Right ventricle myocardium inferior (tissue), 1 donor: ENCODE measurements at places on chromosomes 2 and 18.

- DNase-seq, result no peak
These were observed 413.0 kb upstream of the MYT1L start for GRCh38 chr2:2744107-2744506.

- DNase-seq, result no peak
These were observed 40.5 kb downstream of the RDH14 start for GRCh38 chr2:18519914-18520450.

GRCh38 chr2:177161741-177162460, 50.7 kb upstream of the HNRNPA3 start:
- DNase-seq, result no peak

DNA sequence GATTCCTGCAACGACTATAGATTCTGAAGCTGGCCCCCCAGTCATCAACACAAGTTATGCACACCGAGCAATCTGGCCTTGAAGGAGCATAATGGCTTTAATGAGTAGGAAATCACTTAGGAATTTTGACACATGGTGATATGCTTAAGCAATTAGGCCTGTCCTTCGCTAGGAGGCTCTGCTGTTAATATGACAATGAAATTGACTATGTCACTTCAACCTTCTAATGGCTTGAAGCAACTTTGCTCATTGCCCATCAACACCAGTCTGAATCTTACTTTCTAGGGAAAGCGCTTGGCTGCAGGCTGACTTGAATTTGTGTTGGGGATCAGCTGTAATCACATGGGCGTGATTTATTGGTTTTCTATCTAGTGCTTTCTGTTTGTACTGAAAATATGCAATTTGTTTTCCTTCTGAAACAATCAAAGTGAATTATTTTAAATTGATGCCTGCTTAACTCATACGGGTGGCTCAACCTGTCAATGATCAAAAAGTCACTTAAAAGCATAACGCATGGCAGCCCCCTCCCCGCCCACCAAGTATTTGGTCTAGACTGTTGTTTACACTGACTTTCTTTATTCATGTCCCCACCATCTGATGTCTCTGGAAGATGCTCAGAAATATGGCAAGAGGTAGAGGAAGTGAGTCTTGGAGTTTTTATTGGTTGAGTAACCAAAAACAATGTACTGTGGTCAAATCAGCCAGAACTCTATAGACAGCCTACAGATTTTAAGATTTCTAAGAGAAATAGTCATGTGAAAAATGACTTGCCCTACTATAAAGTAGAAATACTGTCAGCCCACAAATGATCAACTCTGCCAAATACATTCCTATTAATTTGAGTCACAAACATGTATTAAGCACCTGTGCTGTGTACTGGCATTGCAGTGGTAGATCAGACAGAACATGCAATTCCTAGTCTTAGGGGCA, 344.9 kb downstream of the RBM43 start:
- no peak for DNase-seq

- no peak for DNase-seq
These were observed 613.1 kb downstream of the ZEB2 start for GRCh38 chr2:143906850-143907249.

DNA sequence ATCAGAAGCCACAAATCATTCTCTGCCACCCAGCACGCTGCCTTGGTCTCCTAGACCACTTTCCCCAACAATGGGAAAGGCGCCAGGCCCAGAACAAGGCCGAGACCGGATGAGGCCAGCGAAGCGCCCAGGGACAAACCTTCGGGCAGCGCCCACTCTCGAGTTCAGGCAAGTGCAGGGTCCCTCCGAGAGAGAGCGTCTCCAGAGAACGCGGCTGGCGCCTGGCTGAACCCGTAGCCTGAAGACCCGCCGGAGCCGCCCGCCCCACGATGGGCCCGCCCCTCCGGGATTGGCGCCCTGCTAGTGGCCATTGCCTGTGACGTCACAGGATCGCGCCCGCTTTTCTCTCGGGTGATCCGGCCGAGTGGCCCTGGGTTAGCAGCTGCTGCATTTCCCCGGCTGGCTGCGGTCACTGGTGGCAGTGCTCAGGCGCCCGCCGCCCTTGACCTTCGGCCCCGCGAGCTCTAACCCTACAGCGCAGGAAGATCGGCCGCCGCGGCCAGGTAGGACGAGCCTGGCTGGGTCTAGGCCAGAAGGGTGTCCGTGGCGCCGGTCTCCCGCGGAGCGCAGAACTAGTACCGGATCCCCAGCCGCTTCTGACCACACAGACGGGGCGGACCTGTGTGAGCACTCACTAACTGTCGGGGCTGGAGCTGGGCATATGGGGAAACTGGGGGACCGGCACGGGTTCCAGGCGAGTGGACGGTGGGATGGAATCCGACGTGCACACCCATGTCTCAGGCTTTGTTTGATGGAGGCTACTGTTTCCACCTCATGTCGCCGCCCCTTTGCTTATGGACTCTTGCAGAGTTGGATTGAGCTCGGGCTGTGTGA, at the start of gene FAHD2A:
Gene FAHD2A (plus strand): TSS at position 339 of the 834 bp plus-strand sequence. CDS start 2,851 bp downstream, outside the sequence.
- DNase-seq, result peak; percentile 99

- DNase-seq, result peak; percentile 71
These were observed 131.9 kb downstream of the MYO1B start for GRCh38 chr2:191376981-191377629.

- no peak for DNase-seq
These were observed 5.3 kb upstream of the NCK2 start for GRCh38 chr2:105739426-105739825.

DNA sequence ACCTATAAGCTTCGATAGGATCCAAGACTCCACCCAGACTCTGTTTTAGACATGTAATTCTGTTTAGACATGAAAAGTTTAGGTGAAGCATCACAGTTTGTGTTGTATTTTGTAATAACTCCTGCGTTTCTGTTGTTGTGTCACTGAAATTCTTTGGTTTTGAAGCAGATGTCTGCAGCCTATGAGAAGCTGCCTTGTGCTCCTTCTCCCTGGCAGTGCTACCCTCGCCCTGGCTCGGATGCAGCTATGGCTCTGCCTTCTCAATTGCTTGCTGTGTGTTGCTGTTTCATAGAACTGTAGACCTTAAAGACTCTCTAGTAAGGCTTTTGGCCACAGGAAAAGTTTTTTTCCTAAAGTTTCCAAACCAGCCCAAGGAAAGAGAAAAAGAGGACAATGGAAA, 40.2 kb upstream of the ZNF638 start:
- DNase-seq, result peak; percentile 27

DNA sequence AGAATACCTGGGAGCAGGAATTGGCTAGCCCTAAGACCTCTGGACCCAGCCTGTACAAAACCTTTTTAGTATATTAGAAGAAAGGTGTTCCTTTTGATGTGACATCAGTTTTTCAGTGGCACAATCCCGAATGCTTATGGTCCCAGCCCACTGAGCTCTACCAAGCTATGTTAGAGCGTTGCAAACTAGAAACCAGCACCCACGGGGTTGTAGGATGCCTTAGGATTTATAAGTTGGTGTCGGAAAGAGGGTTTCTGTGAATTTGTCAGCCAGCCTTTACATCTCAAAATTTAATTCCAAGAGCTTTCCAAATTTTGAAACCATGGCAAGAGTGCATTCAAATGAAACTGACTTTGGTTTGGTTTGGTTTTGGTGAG, 499 bp upstream of the LMAN1 start:
- no peak for DNase-seq

DNA sequence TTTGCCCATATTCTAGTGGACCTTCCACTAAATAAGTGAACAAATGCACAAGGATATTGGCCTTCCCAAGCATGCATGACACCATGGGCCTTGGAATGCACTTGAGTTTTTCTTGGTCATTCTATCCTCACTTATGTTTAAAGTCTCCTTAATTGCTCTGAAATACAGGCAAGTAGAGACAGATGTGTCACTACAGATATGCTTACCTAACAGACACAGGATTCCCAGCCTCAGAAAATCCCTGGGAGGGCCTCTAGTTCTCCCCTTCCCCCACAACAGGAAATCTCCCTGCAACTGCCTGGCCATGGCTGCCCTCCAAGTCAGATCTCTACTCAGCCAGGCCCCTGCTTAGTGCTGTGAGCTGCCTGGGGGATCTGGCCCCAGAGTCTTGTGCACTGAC, 445.2 kb downstream of the IRS1 start:
- no peak for DNase-seq

- DNase-seq, result no peak
These were observed 64.6 kb upstream of the FN1 start for GRCh38 chr2:215500466-215500865.

DNA sequence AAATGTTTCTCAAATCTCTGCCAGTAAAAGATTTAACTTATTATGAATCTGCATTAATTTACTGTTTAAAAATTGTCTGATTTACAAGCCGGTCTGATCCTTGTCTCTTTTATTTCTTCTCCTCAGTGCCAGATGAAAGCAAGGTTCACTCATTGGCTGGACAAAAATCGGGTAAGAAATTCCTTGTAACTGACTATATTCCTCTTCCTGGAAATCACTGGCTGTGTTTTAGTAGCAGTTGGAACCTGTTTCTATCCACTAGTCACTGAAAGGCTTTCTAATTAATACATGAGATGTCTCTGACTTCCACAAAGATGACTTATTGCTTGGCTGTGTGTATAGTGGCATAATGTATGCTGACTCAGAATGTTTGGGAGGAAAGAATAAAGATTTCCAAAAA, 436.6 kb upstream of the NRP2 start:
- no peak for DNase-seq

DNA sequence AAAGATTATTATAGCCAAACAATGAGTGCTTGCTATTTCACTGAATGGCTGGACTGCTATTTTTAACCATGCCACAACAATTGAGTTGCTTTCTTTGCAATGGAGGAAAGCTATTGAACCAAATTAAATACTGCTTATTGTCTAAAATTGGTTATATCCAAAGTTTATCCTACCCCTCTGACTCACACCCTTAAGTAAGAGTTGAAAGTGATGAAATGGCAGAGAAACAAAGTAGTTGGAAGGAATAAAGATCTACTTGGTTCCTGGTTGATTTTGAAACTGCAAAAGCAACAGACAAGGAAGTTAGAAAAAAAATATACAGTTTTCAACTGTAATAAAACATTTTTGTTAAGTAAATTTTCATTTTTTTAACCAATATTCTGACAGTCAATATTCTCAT, 47.5 kb downstream of the EML4 start:
- no peak for DNase-seq

DNA sequence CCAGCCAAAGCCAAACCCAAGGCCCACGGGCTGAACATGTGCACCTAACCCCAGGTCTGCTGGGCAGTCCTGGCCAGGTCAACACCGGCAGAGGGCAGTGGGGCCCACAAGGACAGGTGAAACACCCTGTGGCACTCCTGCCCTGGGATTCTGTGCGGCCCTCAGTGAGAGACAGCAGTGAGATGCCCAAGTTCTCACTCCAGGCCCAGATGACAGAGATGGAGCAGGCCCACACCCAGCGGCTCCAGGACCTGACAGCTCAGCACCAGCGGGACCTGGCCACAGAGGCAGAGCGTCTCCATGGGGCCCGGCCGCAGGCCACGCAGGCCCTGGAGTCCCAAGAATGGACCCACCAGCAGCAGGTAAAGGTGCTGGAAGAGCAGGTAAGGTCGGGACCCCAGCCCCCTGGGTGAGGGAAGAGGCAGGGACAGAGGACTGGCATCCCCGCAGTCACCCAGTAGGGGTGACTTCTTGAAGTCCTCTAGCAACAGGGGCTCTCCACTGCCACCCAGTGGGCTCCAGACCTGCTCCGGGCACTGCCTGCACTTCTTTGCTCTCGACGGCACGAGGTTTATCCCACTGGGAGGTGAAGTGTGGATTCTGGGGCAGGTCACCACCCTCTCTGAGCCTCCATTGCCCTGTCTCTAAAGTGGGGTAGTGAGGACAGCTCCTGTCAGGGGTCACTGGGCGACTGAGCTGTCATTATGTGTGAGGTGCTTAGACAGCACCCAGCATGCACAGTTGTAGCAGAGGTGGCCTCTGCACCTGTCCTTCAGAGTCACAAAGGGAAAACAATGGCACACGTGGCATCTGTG, 8.8 kb upstream of the SNED1 start:
- peak; percentile 66 for DNase-seq

GRCh38 chr18:26526128-26526965, 22.0 kb downstream of the KCTD1 start:
- no peak for DNase-seq

- DNase-seq, result no peak
These were observed 150.8 kb downstream of the PTRHD1 start for GRCh38 chr2:24642351-24642750.

GRCh38 chr2:38909872-38910271, 20.2 kb downstream of the ARHGEF33 start:
- no peak for DNase-seq

- no peak for DNase-seq
These were observed 699.7 kb upstream of the ZNF804A start for GRCh38 chr2:183898641-183899040.

- no peak for DNase-seq
These were observed 53.1 kb downstream of the EHD3 start for GRCh38 chr2:31286961-31287550.

DNA sequence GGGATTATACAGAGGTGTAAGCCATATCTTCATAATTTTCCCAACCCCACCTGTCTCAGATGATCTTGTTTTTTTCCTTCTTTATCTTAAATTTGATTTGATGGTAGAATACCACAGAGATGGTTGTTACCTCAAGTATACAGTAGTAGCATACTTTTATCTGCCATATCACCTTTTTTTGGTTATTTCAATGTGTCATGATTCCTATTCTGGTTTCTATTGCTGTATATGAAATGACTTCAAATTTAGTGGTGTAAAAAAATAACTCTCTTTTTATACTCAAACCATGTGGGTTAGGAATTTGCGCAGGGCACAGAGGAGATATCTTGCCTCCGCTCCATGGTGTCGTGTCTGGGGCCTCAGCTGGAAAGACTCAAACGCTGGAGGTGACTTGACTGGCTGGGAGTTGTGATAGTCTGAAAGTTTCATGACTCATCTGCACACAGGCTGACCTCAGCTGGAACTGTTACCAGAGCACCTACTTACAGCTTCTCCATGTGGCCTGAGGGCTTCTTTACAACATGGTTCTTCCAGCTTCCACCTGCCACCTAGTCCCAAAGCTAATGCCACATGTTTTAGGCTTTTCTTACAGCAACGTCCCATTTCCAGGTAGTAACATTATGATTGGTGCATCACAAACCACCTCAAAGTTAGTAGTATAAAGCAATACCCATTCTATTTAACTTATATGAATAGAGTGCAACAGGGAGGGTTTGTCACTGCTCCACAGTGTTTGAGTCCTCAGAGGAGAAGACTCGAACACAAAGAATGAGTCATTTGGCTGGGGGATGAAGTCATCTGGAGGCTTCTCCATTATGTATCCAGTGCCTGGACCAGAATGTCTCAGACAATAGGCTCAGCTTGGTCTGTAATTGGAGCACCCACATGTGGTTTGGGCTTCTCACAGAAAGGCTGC, 82.3 kb upstream of the XPO1 start:
- DNase-seq, result no peak
